ENCODE measurements at places on chromosomes 11 and 22. TPM values are rescaled to one million over a fixed set of nuclear protein-coding genes. Genes with fewer than 3 reads are reported as not detected.

The RANBP1 gene
- 132 TPM for total RNA-seq

The BET1L gene
- total RNA-seq: 26.3 TPM

The B3GAT1 gene
- total RNA-seq: not detected

The GP1BB gene
- total RNA-seq: 6.6 TPM

The MFRP gene
- under 0.01 TPM for total RNA-seq

The DESI1 gene
- 13.4 TPM for total RNA-seq

The MRPL48 gene
- total RNA-seq: 29.4 TPM

The NCR3LG1 gene
- 5.1 TPM for total RNA-seq

The MS4A4A gene
- total RNA-seq: under 0.01 TPM

The P2RX3 gene
- total RNA-seq: not detected

The CST6 gene
- total RNA-seq: not detected

The BUD13 gene
- total RNA-seq: 11.9 TPM

The SSH3 gene
- 24.4 TPM for total RNA-seq

The BBOX1 gene
- total RNA-seq: not detected

The LDLRAD3 gene
- total RNA-seq: 2.5 TPM

The ART5 gene
- not detected for total RNA-seq

The PRR33 gene
- total RNA-seq: not detected

The SNX32 gene
- total RNA-seq: 1.2 TPM

Data from smooth muscle cell of trachea (primary cell).